Activated CD4-positive, CD25-positive, alpha-beta regulatory T cell treated with anti-CD3 and anti-CD28 coated beads, Interleukin-2, amount 50 U/mL, for 72 hours (primary cell): ENCODE measurements at places on chromosomes 5 and 9.

- no peak for DNase-seq
Observed at GRCh38 chr9:114613087-114613486, 2.0 kb downstream of the TMEM268 start.

DNA sequence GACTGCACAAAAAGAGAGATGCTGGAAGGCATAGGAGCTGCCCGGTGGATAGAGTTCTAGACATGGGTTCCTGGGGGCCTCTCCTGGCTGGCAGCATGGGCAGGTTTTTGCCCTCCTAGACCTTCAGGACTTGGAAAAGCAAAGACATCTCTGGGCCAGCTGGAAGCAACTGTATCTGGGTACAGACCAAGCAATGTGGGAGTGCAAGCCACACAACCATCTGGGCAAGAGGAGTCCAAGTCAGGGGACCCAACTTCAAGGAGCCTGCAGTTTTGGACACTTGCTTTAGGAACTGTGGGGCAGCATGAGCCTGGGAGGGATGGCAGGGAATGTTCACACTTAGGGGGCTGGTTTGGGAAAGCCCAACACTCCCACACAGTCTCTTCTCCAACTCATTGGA, 323.3 kb downstream of the GADD45G start:
- no peak for DNase-seq

DNA sequence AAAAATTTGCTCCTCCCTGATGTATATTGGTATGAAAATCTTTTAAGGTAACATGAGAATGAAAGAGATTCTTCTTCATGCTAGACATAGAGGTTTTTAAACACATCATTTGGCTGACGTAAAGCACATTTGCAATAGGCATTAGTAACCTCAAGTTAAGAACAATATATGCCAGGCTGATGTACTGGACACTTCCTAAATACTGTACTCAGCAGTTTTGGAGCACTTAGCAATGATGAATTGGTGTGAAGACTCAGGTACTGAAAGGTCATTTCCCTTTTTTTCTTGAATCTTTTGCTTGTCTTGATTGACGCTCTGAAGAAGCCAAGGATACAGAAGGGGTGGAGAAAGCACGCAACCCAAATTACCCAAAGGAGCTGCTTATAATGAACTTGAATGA, 322.5 kb downstream of the PDE4D start:
- DNase-seq = no peak

DNA sequence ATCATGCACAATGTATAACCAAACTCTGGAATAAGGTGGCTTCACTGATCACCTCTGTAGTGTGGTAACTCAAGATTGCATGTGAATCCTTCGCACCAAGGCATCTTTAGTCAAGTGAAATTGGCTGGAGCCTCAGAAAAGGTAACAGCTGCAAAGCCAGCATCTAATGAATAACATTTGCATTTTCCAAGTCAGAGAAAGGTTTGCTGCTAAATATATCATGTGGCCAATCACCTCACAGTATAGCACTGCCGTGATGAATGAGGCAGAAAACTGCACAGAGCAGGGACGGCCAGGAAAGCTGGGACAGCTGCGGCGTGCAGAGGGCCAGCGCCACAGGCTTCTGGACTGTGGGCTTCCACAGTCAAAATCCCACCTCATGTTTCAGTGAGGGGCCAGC, 18.5 kb downstream of the MRPS27 start:
- no peak for DNase-seq
